ENCODE measurements at places on chromosomes 3 and 15.

- DNase-seq: no peak
Observed at GRCh38 chr3:138941259-138941885, 5.6 kb downstream of the FOXL2 start.

GRCh38 chr3:45794177-45794560 lies 2.2 kb downstream of the SLC6A20 start:
- no peak for DNase-seq

- no peak for DNase-seq
Observed at GRCh38 chr3:109943181-109943580, 605.8 kb upstream of the DPPA4 start.

GRCh38 chr15:89472785-89473256 lies 23.6 kb downstream of the RHCG start:
- no peak for DNase-seq

GRCh38 chr3:28151207-28151550 lies 90.2 kb upstream of the CMC1 start:
- no peak for DNase-seq

DNA sequence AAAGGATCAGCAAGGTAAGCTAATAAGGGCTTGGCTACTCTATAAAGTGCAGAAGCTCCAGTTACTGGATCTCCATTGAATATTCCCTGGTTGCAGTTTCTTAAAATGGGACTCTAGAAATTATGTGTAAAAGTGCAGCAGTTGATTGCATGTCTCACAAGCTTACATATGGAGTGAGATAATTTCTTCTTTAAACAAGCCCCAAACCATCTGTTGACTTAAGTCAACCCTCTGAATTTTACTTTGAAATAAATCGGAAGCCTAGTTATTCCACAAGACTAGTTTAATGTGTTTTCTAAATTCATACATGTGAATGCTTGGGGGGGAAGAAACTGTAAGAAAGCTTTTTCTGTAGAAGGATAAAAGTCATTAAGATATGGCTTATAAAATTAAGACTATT lies 664.2 kb downstream of the NLGN1 start:
- DNase-seq: no peak

GRCh38 chr15:63395730-63396151 lies 14.1 kb upstream of the CA12 start:
- no peak for DNase-seq

DNA sequence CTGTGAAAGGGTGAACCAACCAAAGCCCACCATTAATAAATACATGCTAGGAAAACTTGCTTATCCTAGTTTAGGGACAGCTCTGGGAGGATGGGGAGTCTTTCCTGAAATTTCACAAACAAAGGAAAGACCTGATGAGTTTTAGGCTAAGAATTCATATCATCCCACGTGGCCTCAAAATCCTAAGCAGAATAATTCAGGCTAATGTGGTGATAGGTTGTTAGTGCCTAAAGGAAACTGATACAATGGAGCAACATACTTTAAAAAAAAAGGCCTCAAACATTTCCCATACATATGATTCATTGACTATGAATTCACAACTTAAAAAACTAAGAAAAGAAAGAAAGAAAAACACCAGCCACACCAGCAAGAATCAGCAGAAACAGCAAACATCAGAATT lies 126.9 kb upstream of the CNTN4 start:
- no peak for DNase-seq

- no peak for DNase-seq
Observed at GRCh38 chr3:115361806-115362205, 214.7 kb upstream of the ZBTB20 start.

- DNase-seq: no peak
Observed at GRCh38 chr3:99321261-99321660, 317.1 kb upstream of the COL8A1 start.

DNA sequence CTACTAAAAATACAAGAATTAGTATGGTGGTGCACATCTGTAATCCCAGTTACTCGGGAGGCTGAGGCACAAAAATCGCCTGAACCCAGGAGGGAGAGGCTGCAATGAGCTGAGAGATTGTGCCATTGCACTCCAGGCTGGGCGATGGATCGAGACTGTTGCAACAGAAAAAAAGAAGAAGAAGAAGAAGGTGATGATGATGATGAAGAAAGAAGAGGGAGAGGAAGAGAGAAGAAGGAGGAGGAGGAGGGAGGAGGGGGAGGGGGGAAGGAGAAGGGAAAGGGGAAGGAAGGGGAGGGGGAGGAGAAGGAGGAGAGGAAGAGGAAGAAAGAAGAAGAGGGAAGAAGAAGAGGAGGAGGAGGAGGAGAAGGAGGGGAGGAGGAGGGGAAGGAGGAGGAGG lies 33.2 kb upstream of the ZNF710 start:
- no peak for DNase-seq

DNA sequence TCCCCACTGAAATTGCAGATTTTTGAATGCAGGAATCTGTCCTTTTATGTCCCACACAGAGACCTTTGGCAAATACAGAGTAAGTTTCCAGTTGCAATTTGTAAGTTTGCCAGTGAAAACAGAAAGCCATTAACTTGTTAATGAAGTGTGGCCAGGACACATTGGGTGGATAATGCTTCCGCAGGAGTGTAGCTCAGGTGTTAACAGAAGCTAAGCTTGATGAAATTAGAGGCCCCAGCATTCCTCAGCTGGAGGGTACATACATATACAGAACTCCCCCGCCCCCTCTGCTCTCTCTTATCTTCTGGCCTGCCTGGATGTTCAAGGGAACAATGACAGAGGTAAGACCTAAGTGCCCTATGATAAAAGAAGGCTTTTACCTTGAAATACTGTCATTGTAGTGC lies 8.1 kb upstream of the LRRC2 start:
- DNase-seq: no peak

- no peak for DNase-seq
Observed at GRCh38 chr15:34119291-34119690, 17.4 kb downstream of the PGBD4 start.

- DNase-seq: no peak
Observed at GRCh38 chr15:83410532-83410931, 36.6 kb upstream of the SH3GL3 start.

DNA sequence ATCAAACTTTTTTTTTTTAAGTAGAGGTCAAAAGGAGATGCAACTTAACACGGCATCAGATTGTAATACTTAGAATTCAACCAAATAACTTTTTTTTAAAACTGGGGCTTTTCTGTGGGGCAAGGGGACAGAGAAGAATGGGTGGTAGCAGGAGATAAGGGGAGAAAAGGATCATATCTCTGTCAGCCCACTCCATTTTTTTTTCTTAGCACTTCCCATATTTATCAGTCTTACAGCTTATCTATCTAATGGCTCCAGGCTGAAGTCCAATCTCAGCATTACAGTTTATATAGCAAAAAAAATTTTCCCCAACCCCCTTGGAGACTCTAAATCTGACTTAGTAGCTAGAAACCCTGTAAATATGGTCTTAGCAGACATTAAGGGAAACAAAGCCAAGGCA lies 69.3 kb downstream of the PIK3R4 start:
- no peak for DNase-seq

GRCh38 chr15:77201665-77202064 lies 130.8 kb upstream of the TSPAN3 start:
- no peak for DNase-seq

DNA sequence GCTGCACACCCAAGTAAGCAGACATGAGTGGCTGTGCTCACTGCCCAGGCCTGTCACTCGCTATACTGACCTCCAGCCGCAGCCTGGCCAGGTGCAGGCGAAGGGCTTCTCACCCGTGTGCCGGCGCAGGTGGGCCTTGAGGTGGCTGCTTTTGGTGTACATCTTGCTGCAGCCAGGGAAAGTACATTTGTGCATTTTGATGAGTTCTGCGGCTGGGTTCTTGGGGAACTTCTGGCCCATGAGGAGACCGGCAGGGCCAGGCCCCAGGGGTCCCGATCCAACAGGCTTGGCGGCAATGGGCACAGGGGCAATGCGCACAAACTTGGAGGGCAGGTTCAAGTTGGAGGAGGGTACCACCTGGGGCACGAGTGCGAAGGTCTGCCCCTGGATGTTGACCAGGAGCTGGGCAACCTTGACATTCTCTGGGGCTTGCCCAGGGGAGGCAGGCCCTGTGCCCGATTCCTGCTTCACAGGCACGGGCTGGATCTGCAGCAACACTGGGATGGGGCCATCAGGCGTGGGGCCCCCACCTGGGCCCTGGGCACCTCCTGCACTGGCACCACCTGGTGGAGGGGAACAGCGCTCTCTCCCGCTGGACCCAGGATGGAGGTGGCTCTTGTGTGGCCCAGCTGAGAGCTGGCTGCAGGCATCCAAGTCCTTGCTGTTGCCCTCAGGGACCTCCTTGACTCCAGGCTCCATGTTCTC lies 5.3 kb downstream of the KLF15 start:
- no peak for DNase-seq

DNA sequence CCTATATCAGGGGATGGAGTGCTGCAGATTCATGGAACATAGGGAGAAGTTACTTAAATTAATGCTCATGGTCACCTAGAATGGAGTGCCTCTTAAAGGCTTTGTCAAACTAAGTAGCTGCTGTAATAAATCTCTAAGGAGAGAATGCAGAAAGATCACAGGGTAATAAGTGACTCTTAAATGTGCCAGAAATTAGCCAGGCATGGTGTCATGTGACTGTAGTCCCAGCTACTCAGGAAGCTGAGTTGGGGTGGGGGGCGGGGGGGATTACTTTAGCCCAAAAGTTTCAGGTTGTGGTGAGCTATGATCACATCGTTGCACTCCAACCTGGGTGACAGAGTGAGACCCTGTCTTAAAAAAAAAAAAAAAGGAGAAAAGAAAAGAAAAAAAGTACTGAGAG lies 90.9 kb upstream of the ASB14 start:
- no peak for DNase-seq

DNA sequence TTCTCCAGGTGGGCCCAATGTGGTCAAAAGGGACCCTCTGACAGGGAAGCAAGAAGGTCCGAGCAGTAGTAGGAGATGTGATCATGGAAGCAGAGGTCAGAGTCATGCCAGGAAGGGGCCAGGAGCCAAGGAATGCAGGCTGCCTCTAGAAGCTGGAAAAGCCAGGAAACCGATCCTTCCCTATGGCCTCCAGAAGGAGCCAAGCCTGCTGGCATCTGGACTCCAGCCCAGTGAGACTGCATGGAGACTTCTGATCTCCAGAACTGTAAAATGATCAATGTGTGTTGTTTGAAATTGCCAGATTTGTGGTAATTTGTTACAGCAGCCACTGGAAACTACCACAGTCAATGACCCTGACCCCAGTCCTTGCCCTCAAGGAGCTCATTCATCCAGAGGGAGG lies 56.8 kb upstream of the SPATA12 start:
- no peak for DNase-seq

- DNase-seq: no peak
Observed at GRCh38 chr3:101950985-101951733, 101.8 kb downstream of the NFKBIZ start.

DNA sequence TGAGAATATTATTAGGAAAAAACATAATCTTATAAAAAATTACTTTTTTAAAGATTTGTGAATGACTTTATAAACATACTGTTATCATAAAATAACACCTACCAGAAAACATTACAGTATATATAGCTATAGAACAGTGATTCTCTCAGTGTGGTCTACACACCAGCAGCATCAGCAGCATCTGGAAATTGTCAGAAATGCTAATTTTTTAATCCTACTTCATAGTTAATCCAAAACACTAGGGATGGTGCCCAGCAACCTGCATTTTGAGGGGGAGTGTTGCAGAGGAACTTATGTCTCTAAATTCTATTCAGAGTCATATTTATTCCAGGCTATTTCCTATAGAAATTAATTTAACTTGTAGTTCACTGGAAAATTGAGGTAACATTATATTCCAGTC lies 1107.8 kb downstream of the IGSF11 start:
- DNase-seq: no peak

- DNase-seq: no peak
Observed at GRCh38 chr15:71549091-71549490, 261.3 kb upstream of the NR2E3 start.
